Left ventricle myocardium superior (tissue), 1 donor: ENCODE measurements at places on chromosomes 5 and 9. TPM values are rescaled to one million over a fixed set of nuclear protein-coding genes. Genes with fewer than 3 reads are reported as not detected.
A peak's percentile ranks its signal among the peaks of the same experiment; 100 is the strongest.

DNA sequence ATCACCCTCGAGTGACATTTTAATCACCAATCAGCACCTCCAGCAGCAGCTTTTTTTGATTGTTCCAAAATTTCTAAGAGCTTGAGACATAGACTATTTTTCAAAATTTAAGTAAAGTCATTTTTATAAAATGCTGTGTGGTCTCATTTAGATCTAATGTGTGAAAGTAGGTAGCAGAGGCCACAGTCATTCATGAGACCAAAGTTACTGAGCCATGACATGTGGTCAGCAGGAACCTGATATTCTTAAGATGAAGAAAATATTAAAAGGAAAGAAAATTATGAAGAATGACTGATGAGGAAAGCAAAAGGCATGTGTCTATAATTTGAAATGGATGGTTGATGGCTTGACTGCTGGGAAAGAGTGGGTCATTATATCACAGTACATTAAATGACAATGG, 7.2 kb downstream of the FREM1 start:
- no peak for DNase-seq

GRCh38 chr5:107682533-107682932, 11.8 kb upstream of the EFNA5 start:
- no peak for DNase-seq

DNA sequence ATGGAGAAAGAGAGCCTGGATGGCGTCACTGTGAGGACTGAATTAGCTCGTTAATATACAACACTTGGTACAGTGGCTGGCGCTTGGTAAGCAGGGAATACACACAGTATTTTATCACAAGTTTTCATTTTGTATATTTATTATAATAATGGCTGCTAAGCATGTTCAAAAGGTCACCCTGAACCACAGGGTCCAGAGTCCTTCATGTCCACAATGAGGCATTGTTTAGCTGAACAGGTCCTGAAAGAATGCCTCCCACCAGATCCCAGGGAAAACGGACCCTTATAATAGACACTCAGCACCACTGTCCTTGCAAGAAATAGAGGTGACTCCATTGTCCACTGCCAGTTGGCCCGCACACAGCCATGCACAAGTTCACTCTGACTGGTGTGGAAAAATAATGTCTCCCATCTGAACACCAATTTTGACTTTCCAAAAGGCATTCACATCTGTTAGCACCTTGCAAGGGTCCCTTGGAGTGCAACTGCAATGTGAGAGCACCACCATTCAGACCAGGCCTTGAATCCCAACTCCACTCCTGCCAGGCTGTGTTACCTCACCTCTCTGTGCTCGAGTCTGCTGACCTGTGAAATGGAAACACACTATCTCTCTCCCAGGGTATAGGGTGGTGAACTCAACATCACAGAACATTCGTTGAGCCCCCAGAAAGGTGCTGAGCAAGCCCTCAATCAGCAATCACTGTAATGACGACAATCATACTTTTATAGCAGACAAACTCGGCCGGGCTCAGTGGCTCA, 3.9 kb downstream of the VDAC1 start:
- DNase-seq = no peak

DNA sequence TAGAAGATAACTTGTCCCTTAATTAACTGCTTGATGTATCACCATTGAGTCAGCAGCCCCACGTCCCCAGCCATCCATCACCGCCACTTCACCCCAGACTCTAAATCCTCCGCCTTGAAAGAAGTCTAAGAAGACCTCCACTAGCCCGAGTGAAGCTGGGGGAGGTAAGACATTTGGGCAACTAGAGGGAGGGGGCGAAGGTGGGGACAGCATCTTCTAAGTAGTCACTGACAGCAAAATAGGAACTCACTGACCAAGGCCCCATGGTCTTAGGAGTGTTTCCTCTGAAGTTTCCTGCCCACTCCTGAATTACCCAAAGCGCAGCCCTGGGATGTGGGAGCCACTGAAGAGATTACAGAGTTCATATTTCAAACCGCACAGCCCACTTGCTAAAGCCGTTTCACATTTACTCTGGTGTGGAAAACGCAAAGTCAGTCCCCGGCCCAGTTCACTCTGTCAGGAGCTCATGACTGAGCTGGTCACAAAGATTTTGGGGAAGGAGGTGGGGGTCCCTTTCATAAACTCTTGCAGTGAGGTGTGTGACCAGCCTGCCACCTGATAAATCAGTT, 107.4 kb downstream of the LHFPL2 start:
- DNase-seq = no peak

DNA sequence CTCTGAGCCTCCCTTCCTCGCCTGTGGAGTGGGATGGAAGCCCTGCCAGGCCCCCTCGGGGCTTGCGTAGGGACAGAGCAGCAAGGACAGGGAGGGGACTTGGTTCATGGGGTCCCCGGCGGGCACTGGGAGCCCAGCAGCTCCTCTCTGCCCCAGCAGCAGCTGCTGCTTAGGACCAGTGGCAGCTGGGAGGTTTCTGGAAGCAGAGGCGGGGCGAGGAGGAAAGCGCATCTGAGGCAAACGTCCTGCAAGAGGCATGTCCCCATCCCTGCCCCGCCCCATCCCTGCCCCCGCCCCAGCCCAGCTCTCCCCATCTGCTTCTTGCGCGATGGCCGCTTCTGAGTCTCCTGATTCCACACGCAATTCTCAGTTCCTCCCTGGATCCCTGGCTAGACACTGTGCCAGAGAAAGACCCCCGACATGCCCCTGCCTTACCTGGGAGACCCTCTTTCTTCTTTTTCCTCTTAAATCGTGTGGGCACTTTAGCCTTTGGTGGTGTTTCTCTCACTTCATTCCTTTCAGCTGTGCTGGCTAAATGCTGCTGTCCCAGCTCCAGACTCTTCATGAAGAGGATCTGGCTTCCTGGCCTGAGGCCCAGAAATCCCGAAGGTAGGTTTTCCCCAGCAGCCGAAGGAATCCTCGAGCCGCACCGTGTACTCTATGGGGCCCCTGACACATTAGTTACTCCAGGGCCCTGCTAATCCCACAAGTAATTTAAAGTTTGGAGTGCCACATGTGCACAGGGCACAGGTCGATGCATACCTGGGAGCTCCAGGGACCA, 4.4 kb upstream of the OR2S2 start:
- peak; percentile 56 for DNase-seq

- DNase-seq = no peak
Measured at GRCh38 chr5:52150501-52150900, 637.2 kb upstream of the ITGA1 start.

DNA sequence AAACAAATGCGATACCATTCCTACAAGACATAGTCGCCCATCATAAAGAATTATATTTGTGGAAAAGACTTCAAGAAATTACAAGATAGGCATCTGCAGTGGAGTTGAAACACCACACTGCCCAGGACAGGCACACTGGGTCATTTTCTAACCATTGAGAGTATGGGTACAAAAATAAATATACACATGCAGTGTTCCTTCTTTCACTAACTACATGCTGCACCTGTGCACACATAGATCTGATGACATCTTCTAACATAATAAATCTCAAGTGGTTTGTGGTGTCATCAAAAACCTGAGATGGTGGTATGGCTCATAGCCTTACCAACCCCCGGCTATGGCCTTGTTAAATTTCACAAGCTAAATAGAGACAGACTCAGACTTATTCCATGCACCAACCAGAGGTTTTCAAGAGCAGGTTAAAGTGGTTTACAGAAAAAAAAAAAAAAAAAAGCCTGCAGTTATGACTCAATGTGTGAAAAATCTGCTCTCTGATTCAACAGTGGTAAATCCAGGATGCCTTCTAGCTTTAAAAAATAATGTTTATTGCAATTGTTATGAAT, 12.4 kb upstream of the NFIB start:
- no peak for DNase-seq

DNA sequence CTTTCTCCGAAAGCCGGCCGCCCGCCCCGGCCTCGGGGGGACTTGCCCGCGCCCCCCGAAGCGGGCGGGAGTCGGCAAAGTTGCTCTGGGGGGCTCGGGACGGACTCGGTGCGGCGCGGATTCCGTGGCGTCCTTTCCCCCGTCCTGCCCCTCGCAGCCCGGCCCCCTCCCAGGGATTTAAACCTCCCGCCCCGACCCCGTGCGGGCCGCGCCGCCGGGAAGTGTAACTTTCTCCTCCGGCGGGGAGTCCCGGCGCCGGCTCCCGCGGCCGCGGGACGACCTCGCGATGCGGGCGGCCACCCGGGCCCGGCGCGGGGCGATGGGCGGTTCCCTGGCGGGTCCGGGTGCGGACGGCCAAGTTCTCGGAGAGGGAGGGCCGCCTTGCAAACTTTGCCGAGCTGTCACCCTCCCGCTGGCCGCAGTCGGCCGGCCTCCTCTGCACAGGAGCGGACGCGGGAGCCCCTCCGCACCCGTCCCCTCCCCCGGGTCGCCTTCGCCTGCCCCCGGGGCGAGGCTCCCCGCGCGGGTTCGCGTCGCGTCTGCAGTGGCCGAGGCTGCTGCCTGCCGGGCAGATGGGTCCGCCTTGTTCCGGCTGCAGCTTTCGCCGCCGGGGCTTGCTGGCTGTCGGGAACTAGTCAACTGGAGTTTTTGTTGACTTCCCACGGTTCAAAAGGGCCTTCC, 732 bp downstream of the PBX3 start:
- peak; percentile 72 for DNase-seq

DNA sequence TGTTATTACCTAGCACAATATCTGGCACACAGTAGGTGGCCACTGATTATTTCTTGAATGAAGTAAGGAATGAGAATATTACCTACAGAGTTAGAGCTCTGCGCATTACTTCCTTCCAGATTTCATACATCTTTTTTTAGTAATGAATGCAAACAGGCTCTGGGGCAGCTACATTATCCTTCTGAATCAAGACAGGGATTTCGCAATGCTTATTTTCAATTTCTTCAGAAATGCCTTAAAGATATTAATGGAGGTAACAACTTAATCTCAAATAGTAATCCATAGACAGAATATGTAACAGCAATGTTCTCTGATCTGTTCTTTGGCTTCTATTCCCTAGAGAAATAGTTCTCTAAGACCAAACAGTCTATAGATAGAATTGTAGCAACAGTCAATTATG, 32.6 kb downstream of the CDKN2A start:
- no peak for DNase-seq

DNA sequence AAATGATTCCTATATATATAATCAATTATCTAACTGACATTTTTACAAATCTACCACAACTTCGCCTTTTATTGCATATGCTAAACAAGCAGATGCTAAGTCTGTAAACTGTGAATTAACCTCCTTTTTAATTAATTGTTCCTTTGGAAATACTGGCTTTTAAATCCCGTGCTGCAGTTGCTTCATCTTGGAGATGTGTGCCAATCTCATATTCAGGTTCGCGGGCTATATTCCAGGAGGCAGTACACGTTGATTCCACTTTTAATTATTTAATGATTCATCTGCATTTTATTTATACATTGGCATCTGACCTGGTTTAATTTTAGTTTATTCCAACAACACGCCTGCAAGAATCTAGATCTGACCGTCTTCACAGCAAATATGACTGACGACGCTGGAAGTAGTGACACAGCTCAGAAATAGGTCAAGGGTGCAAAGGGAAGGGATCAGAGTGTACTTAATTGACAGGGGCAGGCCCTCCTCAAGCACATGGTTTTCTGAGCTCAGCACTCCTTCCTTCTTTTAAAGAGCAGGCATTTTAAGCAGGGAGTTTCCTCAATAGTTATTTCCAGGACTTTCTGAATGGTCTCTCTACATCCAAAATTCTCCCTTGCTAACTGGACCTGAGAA, 125.2 kb downstream of the GLIS3 start:
- DNase-seq = no peak

- peak; percentile 67 for DNase-seq
Measured at GRCh38 chr5:31639481-31640411, 815 bp downstream of the PDZD2 start.

GRCh38 chr5:58631895-58632294, 49.0 kb downstream of the RAB3C start:
- no peak for DNase-seq

DNA sequence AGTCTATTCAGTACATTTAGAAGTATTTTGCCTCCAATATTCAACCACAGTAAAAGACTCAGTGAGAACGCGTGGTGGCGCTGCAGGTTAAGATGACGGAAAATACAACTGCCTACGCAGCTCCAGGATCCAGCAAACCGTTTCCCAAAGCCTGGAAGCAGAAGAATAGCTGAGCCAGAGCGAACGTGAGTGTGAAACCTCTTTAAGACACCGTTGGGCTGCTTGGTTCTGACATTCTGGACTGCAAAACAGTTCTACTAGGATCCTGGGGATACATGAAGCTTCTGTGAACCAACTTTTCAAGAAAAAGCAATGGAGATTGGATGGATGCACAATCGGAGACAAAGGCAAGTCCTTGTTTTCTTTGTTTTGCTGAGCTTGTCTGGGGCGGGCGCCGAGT, at the start of gene PCDHB16:
TSS of gene PCDHB16 (plus strand) at position 140 of the 400 bp plus-strand sequence. CDS start at position 313, 173 bp downstream.
- peak; percentile 37 for DNase-seq

DNA sequence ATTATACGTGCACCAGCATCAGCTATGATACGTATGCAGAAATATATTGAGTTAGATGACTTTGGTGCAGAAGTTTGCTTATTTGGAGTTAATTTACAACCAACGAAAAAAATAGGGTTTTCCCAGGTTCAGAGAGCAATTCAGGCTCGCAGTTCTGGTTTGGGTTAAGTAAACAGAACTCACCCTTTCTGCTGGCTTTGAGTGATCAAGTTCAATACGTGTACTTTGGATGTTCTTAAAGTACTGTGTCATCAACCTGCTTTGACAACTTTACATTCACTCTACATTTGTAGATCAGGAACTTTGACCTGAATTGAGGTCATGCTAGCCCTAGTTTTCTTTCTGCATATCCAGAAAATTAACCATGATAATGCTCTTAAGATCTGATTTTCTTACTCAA, 40.7 kb downstream of the ACOT12 start:
- no peak for DNase-seq

DNA sequence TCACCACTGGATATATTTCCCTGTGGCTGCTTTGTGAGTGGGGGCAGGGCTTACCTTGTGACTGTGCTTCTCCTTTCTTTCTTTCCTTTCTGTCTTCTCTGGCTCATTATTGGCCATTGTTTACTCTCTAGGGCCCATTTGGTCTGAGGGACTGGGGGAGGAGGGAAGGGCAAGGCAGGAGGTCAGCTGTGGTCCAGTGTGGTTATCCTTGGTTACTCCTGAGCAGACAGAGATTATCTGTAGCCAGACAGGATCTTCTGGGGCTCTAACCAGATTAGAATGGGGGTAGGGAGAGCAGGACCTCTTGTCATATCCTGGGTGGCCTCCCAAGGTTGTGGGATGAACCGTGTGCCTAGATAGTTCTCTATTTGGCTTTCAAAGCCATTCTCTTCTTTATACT, 71.2 kb downstream of the ANKRD55 start:
- no peak for DNase-seq

DNA sequence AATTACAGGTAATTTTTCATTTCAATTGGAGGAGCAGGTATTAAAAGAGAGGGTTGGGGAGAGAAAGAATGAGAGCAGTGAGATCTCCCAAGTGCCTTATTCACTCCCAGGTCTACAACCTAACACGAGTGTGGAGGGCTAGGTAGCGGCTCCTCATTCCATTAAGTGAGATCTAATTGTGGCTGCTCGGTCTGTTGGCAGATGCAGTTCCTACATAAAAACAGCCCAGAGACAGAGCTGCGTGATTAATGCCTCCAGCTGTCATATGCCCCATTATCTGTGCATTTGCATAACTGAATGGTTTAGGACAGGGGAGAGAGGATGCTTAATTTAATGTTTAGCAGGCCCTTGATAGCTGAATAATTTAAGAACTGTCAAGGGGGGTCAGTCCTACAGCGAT, 100.5 kb downstream of the PSAT1 start:
- DNase-seq = no peak

The TLX3 gene
- total RNA-seq = not detected

The C9 gene
- not detected for total RNA-seq

The SPINK5 gene
- 0.22 TPM for total RNA-seq

The ADCY2 gene
- 0.17 TPM for total RNA-seq

The BTNL8 gene
- total RNA-seq = 0.27 TPM

The ADAMTS16 gene
- not detected for total RNA-seq

The MUSK gene
- 1.3 TPM for total RNA-seq

The GNA14 gene
- 1.7 TPM for total RNA-seq
